ENCODE measurements at places on chromosomes 7 and 10.

GRCh38 chr7:19491371-19491770, 217.5 kb downstream of the POLR1F start:
- no peaks in the 10 kb centered on the region for H3K27me3 ChIP-seq
- no peak overlapping the region for H3K27ac ChIP-seq
- no peak for DNase-seq
- H3K4me3 ChIP-seq: no peak overlapping the region

GRCh38 chr10:78300526-78300925, 266.9 kb downstream of the RPS24 start:
- H3K4me1 ChIP-seq: peaks cover 68% of the 10 kb centered on the region
- H3K4me3 ChIP-seq: no peak overlapping the region
- no peaks in the 10 kb centered on the region for H3K27me3 ChIP-seq
- H3K36me3 ChIP-seq: peaks cover 2% of the 10 kb centered on the region

DNA sequence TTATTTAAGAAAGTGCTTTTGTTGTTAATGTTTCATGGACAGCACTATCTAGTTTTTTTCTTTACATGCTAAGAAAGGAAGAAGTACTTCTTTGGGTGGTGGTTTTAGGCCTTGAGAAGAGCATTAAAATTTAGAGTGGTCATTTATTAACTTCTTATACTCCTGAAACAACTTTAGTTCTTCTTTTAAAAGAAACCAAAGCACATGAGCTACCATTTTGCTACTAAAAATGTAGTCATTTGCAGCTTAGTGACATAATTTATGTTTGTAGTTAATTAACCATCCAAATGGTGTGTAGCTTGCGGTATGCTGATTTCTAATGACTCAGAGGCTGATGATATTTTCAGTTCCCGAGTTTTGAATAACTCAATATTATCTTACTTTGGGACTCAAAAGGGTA, 207.5 kb downstream of the BBS9 start:
- no peak overlapping the region for H3K27ac ChIP-seq
- no peak for DNase-seq
- H3K4me3 ChIP-seq: no peak overlapping the region
- H3K4me1 ChIP-seq: no peaks in the 10 kb centered on the region

GRCh38 chr7:50657912-50658311, 92.7 kb upstream of the DDC start:
- H3K36me3 ChIP-seq: peaks cover 3% of the 10 kb centered on the region
- DNase-seq: no peak
- H3K4me1 ChIP-seq: peaks cover 37% of the 10 kb centered on the region
- H3K4me3 ChIP-seq: no peak overlapping the region

- no peak for DNase-seq
- no peak overlapping the region for H3K27ac ChIP-seq
Observed at GRCh38 chr7:102935450-102936115, 22.8 kb downstream of the LRRC17 start.

Measured in neural crest cell (in vitro differentiated cells).